Amygdala (tissue), 56 donors: ENCODE measurements at places on chromosomes 1 and 21.
A peak's percentile ranks its signal among the peaks of the same experiment; 100 is the strongest.

DNA sequence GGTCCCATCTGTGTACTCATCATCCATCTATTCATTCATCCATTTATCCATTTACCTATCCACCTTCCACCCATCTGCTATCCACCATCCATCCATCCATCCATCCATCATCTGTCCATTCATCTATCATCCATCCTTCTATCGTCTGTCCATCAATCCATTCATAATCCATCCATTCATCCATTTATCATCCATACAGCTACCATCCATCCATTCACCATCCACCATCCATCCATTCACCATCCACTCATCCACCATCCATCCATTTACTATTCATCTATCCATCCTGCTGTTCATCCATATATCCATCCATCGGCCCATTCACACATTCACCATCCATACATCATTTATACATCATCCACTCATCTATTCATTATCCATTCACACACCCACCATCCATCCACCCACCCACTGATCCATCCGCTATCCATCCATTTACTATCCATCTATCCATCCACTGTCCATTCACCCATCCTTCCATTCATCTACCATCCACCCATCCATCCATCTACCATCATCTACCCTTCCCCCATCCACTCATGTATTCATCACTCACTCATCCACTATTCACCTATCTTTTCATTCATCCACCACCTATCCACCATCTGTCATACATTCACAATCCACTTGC is 96.4 kb downstream of the TRIM11 start:
- no peak for DNase-seq

GRCh38 chr1:21184276-21184675 is 7.6 kb upstream of the EIF4G3 start:
- no peak for DNase-seq

GRCh38 chr1:195026792-195027191 is 1581.4 kb downstream of the KCNT2 start:
- DNase-seq = no peak

GRCh38 chr1:32901823-32902534 is 790 bp upstream of the TMEM54 start:
- DNase-seq = no peak

- no peak for DNase-seq
Observed at GRCh38 chr1:231338270-231339128, at the start of gene SPRTN. SPRTN (plus strand) TSS chr1:231338293; CDS start chr1:231338384, 91 bp downstream.

DNA sequence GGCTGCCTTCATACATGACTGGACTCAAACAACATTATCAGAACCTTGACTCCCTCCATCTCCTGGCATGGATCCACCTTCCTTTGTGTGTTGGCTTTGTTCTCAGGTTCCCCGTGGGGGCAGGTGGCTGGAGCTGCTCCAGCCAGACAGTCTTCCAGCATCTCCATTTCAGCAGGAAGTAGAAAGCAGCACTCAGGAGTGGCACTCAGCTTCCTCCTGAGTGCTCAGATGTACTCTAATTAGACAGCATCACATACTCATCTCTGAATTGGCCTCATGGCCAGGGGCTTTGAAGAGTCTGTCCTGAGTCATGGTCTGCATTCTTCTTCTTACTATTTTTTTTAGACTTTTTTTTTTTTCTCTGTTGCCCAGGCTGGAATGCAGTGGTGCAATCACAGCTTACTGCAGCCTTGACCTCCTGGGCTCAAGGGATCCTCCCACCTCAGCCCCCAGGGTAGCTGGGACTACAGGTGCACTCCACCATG is 27.9 kb downstream of the OVAAL start:
- DNase-seq = no peak

- no peak for DNase-seq
Observed at GRCh38 chr1:233641029-233641428, 27.1 kb downstream of the KCNK1 start.

DNA sequence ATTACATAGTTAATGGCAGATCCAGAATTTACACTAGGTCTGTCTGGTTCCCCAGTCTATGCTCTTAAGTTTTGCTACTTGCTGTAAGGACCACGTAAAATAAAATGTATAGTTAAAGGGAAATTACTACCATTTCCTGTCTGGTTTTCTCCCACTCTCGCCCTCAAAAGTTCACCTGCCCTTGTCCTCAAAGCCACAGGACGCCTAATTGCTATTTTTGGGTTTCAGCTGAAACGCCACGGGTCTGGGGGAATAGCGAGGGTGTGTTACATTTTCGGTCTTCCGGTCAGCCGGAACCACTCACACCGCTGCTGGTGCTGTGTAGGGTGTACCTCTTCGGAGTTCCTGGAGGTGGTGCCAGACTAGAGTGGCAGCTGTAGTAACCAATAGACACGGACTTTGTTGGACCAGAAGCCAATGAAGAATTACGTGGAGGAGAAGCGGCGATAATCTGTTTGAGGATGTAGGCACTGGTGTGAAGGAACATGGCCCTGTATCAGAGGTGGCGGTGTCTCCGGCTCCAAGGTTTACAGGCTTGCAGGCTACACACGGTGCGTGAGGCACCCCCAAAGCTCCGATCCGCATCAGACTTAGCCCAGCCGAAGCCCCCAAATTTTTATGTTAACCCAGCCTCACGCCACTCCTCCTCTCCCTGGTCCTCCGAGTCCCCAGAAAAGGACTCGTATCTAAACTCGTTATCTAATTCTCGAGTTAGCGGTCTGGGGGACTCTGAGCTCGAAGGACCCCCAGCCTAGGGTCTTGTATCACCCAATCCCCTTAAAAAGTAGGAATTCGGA is at the start of gene TARS2:
TSS of gene TARS2 (plus strand) at position 454 of the 797 bp plus-strand sequence. CDS start at position 486, 32 bp downstream.
- DNase-seq = peak; percentile 90

DNA sequence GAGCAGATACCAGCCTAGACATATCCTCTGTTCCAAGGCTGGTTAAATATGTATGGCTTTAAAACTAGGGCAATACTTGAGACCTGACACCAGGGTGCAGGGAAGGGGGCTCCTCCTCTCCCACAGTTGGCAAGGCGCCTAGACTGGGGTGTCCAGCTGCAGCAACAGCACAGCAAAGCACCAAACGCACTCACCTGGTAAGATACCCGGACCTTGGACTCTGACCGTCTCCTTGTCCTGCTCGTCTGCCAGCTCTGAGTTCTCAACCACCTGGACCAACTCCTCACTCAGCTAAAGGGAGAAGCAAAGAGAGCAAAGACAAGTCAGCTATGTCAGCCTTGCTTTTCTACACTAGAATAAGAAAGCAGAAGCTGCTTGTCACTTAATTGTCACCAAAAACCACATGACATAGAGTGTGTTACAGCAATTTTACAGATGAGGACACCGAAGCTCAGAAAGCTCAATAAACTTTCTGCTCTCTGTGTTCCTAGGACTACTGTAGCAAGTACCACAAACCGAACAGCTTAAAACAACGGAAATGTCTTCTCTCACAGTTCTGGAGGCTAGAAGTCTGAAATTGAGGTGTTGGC is 4.4 kb downstream of the PACC1 start:
- no peak for DNase-seq

- no peak for DNase-seq
Observed at GRCh38 chr1:158810311-158810710, 20.8 kb upstream of the MNDA start.

GRCh38 chr1:35524106-35524505 is 33.1 kb downstream of the KIAA0319L start:
- no peak for DNase-seq

DNA sequence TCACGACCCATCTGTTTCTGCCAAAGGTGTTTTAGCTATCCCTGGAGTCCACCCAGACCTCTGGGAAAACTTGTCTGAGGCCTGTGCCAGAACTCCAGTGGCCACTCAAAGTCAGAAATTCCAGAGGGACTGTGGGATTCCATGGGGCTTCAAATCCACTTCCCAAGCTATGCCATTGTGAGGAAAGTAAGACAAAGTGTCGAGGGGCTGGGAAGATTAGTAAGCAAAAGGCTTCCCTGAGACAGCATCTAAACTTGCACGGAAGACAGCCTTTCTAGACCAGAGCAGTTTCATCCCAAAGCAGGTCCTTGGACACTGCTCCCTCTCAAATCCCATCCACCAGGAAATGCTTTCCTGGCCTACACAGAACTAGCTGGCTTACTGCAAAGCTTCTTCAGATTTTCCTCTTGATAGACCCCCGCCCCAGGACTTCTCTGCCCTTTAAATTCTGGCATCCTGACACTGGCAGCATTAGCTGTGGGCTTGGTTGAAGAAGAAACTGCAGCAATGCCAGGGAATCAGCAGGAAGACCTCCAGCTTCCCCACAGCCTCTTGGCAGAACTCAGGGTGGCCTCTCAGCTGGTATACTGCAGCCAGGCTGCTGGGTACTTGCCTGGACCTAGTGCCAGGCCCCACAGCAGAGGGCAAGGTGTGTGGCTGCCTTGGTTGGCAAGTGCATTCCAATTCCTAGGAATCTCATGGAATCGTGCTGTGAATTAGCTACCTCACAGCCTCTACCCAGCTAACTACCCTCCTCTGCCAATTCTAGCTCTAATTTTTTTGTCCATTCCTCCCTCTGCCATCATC is 27.3 kb upstream of the LMX1A start:
- DNase-seq = no peak

- no peak for DNase-seq
Observed at GRCh38 chr1:43004587-43005459, 46.2 kb upstream of the SLC2A1 start.

GRCh38 chr1:38858833-38859560 is 575 bp downstream of the RRAGC start:
- no peak for DNase-seq

- DNase-seq = peak; percentile 2
Observed at GRCh38 chr1:72037745-72038343, 244.5 kb downstream of the NEGR1 start.

GRCh38 chr1:54114955-54115354 is 37.8 kb downstream of the CDCP2 start:
- no peak for DNase-seq

GRCh38 chr1:26862781-26863684 is at the start of gene SFN:
SFN (plus strand) TSS chr1:26863149; CDS start chr1:26863213, 64 bp downstream.
- no peak for DNase-seq

- no peak for DNase-seq
Observed at GRCh38 chr21:28789523-28789922, 203.2 kb downstream of the LTN1 start.

GRCh38 chr1:1032424-1032823 is 12.5 kb downstream of the AGRN start:
- no peak for DNase-seq

- DNase-seq = no peak
Observed at GRCh38 chr1:171581226-171581625, 40.8 kb upstream of the MYOCOS start.

DNA sequence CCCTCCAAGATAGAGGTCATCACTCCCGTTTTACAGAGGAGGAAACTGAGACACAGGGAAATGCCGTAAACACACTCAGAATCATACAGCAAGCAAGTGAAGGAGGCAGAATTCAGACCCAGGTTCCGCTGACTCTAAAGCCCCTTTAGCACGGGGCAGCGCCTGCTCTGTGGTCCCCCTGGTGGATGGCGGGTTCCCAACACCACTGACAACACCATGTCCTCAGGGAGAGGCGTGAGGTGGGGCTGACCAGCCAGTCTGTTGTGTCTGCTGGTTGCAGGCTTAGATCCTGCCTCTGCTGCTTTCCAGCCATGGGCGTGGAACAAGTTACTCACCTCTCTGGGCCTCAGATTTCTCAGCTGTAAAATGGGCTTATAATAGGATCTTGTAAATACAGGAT is 617.3 kb downstream of the MATN1 start:
- DNase-seq = no peak

GRCh38 chr1:81811757-81812371 is 11.1 kb downstream of the ADGRL2 start:
- no peak for DNase-seq

DNA sequence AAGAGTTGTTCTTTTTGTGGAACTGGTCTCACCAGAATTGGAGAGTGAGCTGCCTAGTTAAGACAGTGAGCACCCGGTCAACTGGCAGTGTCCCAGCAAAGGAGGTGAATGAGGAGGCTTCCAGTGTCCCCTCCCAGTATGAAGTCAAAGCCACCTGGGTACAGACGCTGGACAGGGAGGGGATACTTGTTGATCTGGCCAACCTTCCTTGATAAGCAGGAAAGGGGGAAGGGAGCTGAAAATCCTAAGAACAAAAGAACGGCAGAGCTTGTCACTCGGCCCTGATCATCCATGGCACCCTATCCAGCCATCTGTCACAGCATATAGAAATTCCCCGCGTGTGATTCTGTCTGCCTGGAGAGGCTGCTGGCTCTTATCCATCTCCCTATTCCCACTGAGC is 91.5 kb downstream of the SSBP3 start:
- no peak for DNase-seq

DNA sequence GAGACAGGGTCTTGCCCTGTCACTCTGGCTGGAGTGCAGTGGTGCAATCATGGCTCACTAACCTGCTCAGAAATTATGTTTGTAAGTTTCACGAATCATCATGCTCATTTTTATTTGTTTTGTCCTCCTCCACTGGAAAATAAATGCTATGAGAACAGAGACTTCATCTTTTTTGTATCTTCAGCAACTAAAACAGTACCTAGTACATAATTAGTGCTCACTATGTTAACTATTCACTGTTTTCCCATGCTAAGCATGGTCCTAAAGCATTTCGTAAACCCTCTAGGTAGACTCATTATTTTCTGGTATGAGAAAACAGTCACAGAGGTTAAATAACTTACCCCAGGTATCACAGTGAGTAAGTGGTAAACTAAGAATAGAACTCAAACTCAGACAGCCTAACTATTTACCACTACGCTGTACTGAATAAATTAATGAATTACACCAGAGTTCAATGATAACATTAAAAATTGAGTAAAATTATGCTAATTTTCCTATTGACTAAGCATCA is 118.4 kb downstream of the RERE start:
- DNase-seq = no peak

DNA sequence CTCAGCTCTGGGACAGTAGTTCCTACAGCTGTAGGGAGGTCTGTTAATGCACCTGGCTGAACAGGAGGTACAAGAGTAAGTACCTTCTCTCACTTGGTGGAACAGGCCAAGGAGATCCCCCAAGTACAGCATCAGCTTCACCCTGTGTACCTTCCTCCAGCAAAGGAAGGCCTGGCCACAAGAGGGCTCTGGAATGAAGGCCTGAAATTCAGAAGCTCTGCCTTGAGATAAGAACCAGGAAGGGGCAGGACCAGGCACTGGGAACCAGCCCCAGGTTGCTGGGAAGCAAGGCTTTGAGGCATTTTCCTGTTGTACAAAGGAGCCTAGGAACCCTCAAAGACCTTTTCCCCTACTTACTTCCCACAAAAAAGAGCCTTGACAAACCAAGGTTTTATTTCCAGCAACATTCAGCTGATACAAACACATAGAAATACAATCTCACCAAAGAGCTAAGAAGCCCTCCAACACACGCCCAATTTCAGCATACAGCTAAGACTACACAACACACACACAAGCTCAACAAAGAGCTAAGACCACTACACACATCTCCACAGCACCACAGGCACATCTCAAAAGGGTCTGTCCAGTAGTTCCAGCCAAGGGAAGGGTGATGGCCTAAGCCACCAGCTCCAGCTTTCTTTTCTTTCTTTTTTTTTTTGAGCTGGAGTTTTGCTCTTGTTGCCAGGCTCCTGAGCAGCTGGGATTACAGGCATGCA is 23.5 kb downstream of the F11R start:
- no peak for DNase-seq

- DNase-seq = no peak
Observed at GRCh38 chr1:97350241-97350640, 570.6 kb downstream of the DPYD start.
